Left lung (tissue), 14 donors: ENCODE measurements at places on chromosomes 11 and 22.
A peak's percentile ranks its signal among the peaks of the same experiment; 100 is the strongest.

DNA sequence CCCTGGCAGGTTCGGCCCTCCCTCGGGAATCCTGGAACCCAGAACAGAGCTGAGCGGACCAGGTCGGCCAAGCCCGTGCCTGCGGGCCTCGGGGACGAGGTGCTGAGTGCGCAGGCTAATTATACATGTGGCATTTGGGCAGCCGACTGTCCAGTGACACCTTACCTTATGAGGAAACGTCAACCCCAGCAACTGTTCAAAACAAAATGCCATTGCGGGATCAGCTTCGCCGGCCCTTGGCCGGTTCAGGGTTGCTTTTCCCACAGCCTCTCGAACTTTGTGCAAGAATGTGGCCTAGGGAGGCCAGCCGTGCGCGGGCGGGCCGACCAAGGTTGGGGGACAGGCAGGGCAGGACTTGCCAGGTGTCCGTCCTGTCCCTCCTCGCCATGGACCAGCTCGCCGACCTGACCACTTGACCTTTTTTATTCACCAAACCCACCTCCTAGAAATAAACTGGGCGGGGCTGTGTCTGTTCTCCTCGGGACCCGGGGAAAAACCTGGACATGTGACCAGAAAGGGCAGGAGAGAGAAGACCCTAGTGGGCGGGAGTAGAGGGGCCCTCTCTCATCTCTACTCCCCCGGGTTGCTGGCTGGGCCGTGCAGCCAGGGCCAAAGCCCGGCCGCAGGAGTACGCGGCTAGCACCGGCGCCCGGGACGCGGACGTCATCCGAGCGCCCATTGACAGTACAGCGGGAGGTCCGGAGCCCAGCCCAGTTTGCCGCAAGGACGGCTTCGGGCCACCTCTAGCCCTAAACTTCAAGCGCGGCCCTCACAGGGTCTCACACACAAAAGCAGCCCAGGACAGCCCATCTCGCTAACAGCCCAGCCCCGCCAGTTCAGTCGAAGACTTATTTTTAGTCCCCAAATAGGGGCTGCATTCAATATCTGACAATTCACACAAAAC, 134.3 kb upstream of the C11orf58 start:
- DNase-seq, result peak; percentile 51

DNA sequence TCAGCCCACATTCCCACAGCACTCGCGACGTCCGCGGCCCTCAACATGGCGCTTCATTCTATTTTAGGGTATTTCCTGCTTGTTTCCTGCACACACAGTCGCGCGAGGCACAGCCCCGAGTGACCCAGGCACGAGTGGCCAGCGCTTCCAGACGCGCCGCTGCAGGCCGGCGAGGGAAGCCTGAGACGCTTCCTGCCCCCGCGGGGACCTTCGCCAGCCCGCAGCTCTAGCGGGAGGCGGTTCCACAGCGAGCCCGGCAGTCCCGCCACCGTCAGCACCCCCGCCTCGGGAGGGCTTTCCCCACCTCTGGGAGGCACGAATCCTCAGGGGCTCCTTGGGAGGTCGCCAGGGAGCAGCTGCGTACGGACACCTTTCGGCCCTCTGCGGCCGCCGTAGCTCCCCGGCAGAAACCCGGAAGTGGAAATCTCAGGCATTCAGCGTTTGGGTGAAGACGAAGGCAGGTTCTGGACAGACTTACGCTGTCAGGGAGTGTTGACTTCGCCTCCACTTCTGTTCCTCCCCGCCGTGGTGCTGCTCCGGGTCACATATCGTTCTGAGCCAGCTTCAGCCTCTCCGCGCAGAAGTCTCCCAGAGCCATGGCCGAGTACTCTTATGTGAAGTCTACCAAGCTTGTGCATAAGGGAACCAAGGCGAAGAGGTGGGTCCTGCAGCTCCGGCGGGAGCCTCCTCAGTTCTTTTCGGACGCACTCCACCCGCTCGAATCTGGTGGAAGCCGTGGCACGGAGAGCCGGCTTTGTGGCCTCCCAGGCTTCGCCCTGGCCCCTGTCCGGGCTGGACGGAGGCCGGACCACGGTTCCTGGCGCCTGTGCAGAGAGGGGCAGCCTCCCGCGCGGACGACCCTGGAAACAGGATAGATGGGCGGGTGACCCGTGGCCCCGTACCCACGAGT, 2925.9 kb upstream of the OR11H1 start:
- peak; percentile 85 for DNase-seq

DNA sequence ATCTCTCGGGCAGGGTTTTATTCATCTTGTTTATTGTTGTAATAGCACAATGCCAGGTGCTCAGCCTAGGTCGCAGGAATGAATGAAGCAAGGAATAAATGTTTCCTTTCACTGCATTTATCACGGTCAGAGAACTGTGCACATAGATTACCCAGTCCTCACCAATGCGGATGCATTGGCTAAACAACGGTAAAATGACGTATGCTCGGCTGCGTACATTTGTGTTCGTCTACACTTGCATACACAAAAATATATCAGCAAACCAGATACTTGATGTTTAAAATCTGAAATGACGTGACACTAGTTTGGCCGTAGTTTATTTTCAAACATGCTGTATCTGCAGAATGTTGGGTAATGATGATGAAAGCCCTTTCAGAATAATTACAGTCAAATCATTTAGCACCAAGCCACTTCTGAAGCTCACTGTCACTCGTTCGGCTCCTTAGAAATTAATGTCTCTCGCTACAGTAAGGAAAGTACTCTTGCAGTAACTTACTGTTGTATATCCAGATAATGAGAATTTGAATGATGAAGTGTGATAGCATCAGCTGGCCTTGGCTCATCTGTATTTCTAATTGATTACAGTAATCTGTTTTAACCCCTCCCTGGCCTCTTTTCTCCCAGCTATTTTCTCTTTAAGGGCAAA, 268.9 kb downstream of the LRRC4C start:
- DNase-seq, result no peak

GRCh38 chr11:32831221-32831620, 1.5 kb downstream of the PRRG4 start:
- no peak for DNase-seq

DNA sequence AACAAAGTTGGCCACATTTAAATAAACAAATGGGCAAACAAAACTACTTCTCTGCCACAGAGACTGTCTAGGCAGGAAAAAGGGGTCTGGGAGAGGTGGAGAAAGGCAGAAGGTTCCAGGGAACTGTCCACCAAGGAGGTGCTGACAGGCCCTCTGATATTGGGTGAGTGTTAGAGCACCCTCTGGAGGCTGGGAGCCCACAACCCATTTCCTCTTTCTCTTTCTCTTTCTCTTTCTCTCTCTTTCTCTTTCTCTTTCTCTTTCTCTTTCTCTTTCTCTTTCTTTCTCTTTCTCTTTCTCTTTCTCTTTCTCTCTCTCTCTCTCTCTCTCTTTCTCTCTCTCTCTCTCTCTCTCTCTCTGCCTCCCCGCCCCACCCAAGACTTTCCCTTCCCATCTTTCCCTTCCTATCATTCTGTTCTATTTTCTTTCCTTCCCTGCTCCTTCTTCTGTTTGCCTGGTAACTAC, 912.8 kb downstream of the DLG2 start:
- no peak for DNase-seq

DNA sequence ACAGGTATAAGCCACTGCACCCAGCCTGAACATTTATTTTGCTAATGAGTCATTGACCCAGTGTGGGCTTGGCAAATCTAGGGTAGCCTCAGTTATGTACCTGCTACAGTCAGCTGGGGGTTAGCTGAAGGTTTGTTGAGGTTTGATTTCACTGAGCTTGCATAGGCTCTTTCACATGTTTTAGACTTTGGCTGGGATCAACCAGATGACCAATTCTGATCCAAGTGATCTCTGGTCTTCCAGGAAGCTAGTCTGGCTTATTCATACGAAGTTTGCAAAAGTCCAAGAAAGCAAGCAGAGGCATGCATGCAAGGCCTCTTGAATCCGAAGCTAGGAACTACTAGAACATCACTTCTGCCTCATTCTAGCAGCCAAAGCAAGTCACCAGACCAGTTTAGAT, 21.0 kb downstream of the SERPING1 start:
- no peak for DNase-seq

GRCh38 chr11:65976216-65977176, 15.0 kb downstream of the SART1 start:
- DNase-seq, result no peak

DNA sequence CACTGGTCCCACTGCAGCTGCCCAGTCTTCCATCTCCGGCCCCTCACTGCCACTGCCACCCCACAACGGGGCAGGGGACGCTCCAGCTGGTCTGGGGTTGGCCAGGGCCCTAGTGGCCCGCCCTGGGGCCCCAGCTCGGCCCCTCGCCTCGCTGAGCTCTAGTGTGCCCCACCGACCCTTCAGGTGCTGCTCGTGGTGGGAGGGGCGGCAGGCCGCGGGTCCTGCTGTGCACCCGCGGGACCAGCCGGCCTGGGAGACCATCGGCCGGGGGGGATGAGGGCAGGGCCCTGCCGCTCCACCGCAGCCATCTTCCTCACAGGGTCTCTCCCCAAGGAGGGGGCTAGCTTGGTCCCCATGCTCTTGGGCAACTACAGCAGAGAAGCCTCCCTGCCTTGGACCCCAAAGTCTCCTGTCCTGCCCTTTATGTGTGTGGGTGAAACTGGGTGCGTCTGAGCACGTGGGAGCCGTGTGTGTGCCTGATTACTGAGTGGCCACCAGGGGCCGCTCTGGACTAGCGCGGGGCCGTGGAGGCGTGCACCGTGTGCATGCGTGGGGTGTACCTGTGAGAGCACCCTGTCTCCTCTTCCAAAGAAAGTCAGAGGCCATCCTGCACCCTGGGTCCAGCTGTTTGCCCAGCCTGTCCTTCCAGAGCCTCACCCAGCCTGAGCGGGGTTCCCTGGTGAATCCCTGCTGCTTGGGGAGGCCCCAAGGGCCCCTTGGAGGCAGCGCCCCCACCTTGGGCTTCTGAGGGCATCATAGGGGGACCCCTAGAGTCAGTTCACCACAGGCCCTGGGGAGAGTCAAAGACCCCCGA, 6.0 kb upstream of the ACR start:
- peak; percentile 29 for DNase-seq

GRCh38 chr11:44264438-44264749, 45.5 kb downstream of the ALX4 start:
- no peak for DNase-seq

- peak; percentile 90 for DNase-seq
Observed at GRCh38 chr11:57792060-57792541, 30.5 kb downstream of the CTNND1 start.

GRCh38 chr11:84905411-84905810, 721.7 kb downstream of the DLG2 start:
- no peak for DNase-seq

- no peak for DNase-seq
Observed at GRCh38 chr11:65035579-65035978, 5.4 kb upstream of the SAC3D1 start.

DNA sequence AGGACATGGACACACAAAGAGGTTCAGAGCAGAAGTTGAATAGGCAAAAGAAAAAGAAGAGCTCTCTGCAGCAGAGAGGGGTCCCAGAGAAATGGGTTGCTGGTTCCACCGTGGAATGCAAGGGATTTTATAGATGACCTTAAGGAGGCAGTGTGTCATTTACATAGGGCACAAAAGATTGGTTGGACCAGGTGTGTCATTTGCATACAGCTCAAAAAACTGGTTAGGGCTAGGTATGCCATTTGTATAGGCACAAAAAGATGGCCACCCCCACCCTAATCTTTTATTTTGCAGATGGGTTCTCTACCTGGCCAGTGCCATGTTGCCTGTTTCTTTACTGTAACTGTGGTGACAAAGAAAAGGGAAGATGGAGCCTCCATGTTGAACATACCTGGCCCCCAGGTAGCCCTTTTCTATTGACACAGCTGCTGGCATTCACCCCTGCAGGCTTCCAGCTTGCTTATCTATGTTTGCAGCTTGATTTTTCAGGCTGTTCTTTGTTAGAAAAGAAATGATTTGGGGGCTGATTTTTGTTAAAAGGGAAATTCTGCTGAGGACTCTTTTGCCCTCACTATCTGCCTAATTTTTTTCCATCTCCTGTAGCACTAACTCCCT, 3.1 kb upstream of the CAVIN3 start:
- no peak for DNase-seq

DNA sequence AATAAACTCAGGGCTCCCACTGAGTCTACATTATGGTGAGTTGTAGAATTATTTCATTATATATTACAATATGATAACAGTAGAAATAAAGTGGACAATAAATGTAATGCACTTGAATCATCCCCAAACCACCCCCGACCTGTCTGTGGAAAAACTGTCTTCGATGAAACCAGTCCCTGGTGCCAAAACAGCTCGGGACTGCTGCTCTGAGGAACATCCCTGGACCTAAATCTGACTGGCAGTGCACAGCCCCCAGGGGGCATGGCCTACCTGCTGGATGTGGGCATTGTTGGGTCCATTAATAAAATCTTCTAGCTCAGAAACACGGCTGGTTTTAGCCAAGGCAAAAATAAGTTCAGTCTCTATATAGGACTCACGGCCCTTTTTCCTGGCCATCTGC, 29.3 kb upstream of the SLC25A1 start:
- DNase-seq, result no peak

- no peak for DNase-seq
Observed at GRCh38 chr11:111990381-111990780, 34.8 kb upstream of the DLAT start.

- DNase-seq, result no peak
Observed at GRCh38 chr22:19292458-19293230, 1.1 kb upstream of the CLTCL1 start.

DNA sequence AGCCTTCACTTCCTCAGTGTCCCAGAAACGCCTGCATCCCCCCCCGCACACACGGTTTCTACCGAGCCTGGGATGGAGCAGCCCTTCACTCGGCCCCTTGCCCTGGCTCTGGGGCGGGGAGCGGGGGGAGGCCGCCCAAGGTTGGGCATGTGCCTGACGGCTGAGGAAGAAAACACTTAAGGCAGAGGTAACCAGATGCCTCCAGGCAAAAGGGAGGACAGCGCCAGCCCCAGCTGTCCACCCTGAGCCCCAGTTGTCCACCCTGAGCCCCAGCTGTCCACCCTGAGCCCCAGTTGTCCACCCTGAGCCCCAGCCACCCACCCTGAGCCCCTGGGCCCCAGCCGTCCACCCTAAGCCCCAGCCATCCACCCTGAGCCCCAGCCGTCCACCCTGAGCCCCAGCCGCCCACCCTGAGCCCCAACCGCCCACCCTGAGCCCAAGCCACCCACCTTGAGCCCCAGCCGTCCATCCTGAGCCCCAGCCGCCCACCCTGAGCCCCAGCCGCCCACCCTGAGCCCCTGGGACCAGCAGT, 3.8 kb upstream of the TTLL8 start:
- no peak for DNase-seq

- no peak for DNase-seq
Observed at GRCh38 chr11:73856031-73856567, 20.5 kb downstream of the COA4 start.

GRCh38 chr22:44446483-44446882, 51.5 kb downstream of the RTL6 start:
- no peak for DNase-seq

DNA sequence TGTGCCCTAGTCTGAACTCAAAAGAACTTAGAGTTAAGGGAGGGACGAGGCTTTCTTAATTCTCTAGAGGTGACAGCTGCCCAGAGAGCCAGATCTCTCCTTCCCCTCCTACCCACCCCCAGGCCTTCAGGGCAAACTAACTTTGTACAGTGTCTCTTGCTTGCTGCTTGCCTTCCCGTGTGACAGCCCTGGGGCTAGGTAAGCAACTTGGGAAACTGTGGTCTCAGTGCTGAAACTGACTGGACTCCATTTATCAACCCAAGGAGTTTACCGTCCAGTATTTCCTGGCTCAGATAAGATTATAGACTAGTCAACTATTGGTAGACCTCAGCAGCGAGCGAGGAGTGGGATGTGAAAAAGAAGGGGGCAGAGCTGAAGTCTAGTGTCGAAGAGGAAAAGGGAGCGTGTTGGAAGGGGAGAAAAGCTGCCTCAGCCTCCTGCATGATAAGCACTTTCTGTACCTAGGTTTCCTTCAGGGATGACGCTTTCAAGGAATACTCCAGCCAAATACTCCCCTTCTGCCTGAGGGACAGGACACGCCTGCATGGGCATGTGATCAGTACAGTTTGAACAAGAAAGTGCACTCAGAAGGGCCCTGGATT, 43.3 kb upstream of the WEE1 start:
- DNase-seq, result no peak
